ENCODE measurements at places on chromosomes 1 and 21.

DNA sequence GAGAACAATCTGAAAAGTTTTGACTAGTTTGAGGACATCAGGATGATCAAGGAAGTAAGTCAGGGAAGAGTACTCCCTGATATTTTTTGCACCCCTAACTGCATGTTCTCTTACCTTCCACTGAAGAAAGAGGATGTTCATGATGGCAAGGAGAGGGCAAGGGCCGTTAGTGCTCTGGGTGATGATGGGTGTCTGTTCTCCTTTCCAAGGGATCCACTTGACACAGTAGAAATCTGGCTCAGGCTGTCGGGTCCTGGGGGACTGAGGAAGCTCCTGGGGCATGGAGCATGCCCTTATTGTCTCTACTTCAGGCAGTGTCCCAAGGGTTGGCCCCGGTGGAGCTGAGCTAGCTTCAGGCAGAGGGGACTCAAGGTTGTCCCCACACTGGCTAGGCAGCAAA, 4.7 kb downstream of the MINDY1 start:
- DNase-seq: no peak

DNA sequence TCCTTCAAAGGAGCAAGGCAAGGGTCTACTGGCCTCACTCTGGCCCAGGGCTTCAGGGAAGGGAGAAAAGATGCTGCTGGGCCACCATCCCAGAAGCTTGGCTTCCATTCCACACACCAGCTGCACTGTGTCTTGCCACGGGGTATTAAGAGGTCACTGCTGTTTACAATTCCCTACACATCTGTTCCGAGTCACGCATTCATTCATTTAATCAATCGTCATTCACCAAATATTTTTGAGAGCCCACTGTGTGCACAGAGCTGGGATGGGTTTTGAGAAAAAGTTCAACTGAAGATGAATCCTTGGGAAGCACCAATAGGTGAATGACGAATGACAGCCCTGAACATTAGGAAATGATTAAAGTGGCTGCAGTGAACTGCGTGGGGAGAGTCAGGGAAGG, 101.7 kb downstream of the NAV1 start:
- DNase-seq: no peak

DNA sequence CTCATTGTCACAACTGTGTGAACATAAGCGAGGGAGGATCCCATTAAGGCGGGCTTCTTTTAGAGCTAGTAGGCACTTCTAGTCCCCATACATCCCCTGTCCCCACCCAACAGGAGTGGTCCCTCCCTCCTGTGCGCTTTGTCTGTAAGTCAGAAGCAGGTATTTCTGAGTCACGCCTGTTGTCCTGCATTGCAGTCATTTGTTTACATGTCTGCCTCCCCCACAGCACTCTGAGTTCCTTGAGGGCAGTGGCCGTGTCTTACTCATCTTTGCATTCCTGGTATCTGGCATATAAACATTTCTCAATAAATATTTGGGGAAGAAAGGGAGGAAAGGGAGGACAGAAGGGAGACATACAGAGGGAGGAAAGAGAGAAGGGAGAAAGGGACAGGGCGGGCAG, 40.3 kb downstream of the PLEKHA6 start:
- DNase-seq: no peak

DNA sequence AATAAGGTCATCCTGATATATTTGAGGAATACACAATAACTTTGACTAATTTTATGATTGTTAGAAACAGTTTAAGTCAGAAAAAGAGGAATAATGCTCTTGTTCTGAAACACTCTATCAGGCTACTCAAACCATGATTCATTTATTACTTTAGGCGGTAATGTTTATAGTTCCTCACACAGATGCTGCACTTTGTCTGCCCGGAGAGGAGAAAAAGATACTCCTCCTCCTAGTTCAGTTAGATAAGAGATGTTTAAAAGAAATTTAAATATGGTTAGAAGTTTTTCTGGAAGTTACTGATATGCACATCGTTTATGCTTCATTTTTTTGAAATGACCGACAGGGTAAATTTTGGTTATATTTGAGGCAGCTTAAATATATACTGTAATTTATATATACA, 103.0 kb downstream of the ZMYM4 start:
- DNase-seq: no peak

GRCh38 chr1:61253912-61254633, 171.7 kb downstream of the NFIA start:
- DNase-seq: no peak

DNA sequence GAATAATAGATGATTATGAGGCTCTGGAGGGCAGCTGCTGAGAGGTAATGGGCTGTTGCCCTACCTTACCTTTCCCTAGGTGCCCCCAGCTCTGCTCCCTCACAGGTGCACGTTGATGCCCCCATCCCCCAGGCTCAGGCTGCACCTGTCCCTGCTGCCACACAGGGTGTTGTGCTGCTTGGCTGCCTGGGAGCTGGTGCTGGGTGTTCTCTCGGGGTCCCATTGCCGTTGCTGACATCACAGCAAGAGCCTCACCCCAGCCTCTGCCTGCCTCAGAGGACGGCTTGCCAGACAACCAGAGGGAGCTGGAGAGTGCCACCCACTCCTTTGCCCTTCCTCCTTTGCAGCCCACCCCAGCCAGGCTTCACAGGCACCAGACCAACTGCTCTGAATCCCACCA, 31.4 kb upstream of the DMBX1 start:
- DNase-seq: no peak

- DNase-seq: no peak
Observed at GRCh38 chr1:79599257-79599656, 592.7 kb upstream of the ADGRL4 start.

- peak; percentile 41 for DNase-seq
Observed at GRCh38 chr1:156910309-156910782, 10.1 kb upstream of the LRRC71 start.

- no peak for DNase-seq
Observed at GRCh38 chr1:152457071-152457470, 43.0 kb upstream of the CRNN start.

- no peak for DNase-seq
Observed at GRCh38 chr1:201356236-201356635, 21.2 kb downstream of the TNNT2 start.

- DNase-seq: no peak
Observed at GRCh38 chr1:45403298-45403697, 63.1 kb upstream of the MUTYH start.

DNA sequence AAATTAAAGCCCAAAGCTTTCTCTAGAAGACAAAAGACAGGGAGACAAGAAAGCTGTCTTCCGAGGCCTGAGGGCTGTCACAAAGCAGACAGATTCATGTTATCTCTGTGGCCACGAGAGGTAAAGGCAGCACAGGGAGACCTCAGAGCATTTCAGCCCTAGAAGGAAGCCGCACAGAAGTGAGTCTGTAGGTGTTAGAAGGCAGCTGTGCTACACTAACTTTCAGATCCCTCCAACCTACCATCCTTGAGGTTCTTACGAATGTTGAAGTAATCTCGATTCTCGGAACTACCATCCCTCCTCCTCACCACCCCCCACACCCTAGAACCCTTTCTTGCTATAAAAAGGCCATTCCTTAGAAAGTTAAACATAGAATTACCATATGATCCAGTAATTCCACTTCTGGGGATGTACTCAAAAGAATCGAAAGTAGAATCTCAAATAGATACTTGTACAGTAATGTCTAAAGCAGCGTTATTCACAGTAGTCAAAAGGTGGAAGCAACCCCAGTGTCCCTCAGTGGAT, 21.5 kb upstream of the LYST start:
- DNase-seq: peak; percentile 83

DNA sequence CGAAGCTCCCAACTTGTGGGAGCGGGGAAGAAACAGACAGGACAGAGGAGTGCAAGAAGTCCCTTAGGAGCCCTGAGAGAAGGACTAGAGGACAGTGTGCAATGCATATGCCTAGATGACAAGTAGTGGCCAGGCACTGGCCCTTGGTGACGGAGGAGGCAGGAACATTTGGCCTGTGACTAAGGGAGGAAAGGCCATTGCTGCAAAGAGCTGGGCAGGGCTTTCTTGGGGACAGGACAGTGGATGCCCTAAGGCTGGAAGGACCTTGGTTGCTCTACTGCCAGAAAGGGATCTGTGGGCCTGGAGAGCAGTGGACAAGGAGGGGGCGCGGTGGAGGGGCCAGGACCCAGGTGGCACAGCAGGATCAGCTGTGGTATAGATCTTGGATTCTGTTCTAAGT, 481.3 kb downstream of the CAMTA1 start:
- DNase-seq: no peak

DNA sequence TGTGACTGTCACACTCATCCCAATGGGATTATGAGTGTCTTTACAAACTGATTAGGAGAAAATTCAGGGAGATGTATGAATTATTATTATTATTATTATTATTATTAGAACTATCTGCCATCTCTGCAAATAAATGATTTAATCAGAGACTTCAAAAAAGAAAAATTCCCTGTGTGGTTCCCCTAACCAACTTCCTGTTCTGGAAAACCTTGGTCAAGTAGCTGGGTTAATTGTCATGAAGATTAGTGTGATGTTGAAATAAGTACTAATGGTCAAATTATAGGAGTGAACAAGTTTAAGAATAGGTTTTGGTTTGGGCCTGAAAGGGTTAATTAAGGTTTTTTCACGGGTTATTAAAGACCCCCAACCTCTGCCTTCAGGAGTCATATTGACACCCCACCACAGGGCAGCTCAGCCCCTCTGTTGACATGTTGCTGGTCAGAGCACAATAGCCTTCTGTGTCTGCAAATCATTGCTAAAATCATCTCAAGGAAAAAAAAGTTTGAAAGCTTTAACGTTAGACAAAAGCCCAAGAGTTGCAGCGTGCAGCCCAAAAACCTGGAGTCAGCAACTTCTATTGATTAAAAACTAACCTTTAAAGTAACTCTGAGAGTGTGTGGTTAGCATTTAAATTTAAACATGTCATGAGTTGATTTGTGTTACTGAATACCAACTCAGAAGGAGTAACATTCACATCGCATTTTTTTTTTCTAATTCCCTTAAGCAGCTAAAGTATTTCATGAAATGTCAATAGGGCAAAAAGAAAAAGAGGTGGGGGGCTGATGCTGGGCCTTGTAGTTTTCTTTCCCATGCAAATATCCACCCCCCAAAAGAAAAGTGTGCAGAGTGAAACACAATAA, 272.5 kb downstream of the TM2D1 start:
- DNase-seq: no peak

DNA sequence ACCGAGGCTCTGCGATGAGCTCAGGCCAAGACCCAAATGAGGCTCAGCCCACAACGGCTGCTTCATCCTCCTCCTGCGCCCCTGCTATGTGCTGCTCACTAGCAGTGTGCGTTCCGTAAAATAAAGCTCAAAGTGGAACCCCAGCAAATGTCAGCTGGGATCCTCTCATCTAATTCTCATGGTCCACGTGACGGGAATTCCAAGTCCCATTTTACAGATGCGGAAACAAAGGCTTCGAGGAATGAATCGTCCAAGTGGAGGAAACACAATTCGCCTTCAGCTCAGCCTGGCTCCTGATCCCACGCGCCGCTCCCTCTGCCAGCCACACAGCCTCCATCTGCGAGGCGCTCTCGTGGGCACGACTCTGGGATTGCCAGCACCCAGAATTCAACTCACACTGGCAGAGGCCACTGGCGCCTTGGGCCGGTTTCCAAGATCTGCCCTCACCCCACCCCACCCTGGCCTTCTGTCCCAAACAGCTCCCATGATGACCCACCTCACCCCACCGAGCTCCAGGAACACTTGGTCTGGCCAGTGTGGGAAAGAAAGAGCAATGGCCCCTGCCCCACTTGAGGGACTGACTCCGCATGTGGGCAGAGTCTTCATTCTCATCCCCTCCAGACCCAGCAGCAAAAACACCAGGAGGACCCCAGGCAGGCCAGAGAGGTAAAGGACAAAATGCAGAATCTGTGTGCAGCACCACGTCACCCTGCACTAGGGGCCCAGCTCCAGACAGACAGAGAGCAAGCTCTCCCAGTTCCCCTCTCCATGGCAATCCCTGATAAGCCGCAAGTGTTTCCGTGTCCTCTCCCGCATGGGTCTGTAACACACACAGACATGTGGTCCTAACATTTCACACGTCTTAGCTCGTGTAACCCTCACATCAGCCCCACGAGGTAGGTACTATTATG, 10.5 kb downstream of the CASZ1 start:
- DNase-seq: no peak

DNA sequence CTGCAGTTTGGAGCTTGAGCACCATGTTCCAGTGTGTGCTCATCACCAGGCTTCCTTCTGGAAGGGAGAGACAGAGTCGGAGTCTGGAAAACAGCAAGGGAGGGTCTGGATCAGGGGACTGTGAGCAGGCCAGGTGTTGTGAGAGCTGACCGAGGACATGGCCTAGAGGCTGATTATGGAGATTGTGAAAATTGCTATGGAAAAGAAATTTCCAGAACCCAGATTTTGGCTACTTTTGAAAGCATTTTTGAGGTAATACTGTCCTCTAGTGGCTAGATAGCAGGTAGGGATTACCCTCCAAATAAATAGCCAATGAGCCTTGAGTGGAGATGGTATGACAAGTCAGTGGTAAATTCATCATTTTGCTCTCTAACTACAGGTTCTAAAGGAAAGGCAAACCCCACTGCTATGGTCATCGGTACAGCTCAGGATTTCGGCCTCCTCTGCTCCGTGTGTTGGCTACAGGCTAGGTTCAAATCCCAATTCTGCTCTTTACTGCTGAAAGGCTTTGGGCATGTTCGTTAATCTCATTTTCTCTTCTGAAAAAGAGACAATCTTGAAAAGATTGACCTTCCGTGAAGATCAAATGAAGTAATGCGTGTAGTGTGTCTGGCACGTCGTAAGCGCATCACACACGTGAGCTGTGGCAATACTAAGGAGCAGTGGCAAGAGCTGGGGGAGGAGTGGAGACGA, 1.0 kb upstream of the HAO2 start:
- DNase-seq: no peak

DNA sequence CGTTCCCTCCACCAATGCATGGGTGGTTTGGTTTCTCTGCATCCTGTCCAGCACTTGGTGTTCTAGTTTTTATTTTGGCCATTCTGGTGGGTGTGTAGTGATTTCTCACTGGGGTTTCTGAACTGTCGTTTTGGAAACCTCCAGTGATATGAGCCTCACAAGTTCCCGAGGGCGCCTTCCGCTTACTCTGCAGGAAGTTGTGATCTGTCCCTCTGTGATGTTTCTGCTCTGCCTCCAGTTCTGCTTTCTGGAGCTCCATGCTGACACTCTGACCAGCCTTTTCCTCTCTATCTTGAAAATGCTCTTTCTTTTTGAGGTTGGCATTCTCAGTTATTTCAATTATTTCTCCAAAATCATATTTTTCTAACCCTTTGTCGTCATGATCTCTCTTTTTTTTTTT, 111.6 kb downstream of the PLD5 start:
- DNase-seq: no peak

DNA sequence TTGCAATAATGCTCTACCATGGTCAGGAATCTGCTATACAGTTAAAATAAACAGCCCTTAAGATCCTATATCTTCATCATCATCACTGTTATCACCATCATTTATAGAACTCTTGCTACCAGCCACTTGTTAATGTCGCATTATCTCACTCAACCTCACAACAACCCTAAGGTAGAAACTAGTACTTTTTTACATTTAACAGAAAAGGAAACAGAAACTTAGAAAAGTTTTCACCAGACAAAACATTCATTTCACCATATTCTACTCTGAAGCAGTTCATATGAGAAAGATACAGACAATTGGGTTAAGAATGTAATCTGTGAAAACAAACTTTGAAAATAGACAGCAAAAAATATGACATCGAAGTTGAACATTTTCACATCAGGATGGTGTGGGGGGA, 262.6 kb downstream of the ATG4C start:
- no peak for DNase-seq
